ENCODE measurements at places on chromosomes 13 and 19. TPM values are rescaled to one million over a fixed set of nuclear protein-coding genes. Genes with fewer than 3 reads are reported as not detected.

FFAR1 gene
- total RNA-seq: not detected

CGB2 gene
- total RNA-seq: 4.2 TPM

TPTE2 gene
- total RNA-seq: not detected

STK11 gene
- total RNA-seq: 71.6 TPM

KRTDAP gene
- not detected for total RNA-seq

FLT1 gene
- 1.4 TPM for total RNA-seq

LRFN3 gene
- total RNA-seq: 4.6 TPM

CBY2 gene
- not detected for total RNA-seq

PSG2 gene
- 0.34 TPM for total RNA-seq

ZNF578 gene
- 0.30 TPM for total RNA-seq

ATG4D gene
- 40.1 TPM for total RNA-seq

PRR20C gene
- not detected for total RNA-seq

SLAIN1 gene
- not detected for total RNA-seq

ESD gene
- total RNA-seq: 136 TPM

MTUS2 gene
- 0.02 TPM for total RNA-seq

SRRM5 gene
- 0.05 TPM for total RNA-seq

CGB8 gene
- 21.3 TPM for total RNA-seq

TMED1 gene
- total RNA-seq: 67.6 TPM

IFNL1 gene
- total RNA-seq: 1.3 TPM

TGFBR3L gene
- 1.1 TPM for total RNA-seq
